ENCODE measurements at places on chromosomes 13 and 19.

- DNase-seq: no peak
These were observed 136.8 kb downstream of the DCLK1 start for GRCh38 chr13:35994131-35994966.

- no peak for DNase-seq
These were observed 10.8 kb upstream of the CEACAM1 start for GRCh38 chr19:42538841-42539709.

- no peak for DNase-seq
These were observed 15.7 kb upstream of the COG3 start for GRCh38 chr13:45448965-45449559.

DNA sequence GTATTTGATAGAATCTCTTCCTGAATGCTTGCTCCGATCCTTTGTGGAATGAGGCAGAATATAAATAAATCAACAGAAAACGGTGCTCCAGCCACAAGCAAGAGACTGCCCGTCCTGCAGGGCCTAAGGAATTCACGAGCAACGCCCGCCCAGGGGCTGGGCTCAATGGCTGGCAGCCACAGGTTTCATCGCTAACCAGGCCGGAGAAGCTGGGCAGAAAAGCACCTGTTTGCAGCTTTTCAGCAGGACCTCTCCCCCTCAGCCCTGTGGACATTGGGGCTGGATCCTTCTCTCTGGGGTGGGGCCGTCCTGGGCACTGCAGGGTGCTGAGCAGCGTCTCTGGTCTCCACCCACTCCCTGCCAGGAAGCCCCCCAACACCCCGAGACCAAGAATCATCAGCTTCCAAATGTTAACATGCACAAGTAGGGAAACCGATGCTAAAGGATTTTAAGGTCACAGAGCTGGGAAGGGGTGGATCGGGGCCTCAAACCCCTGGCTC is 102.5 kb downstream of the GADD45B start:
- no peak for DNase-seq

DNA sequence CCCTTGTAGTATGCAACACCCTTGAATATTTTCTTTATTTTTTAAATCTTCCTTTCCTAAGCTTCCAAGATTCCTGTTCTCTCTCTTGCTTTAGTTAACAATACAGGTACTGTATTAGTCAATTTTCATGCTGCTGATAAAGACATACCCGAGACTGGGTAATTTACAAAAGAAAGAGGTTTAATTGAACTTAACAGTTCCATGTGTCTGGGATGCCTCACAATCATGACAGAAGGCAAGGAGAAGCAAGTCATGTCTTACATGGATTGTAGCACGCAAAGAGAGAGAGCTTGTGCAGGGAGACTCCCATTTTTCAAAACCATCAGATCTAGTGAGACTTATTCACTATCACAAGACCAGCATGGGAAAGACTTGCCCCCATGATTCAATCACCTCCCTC is 1024.3 kb downstream of the PCDH9 start:
- DNase-seq: no peak

- no peak for DNase-seq
These were observed 26.7 kb downstream of the LATS2 start for GRCh38 chr13:21034603-21035191.

- no peak for DNase-seq
These were observed 57.4 kb downstream of the PEPD start for GRCh38 chr19:33464010-33464732.

DNA sequence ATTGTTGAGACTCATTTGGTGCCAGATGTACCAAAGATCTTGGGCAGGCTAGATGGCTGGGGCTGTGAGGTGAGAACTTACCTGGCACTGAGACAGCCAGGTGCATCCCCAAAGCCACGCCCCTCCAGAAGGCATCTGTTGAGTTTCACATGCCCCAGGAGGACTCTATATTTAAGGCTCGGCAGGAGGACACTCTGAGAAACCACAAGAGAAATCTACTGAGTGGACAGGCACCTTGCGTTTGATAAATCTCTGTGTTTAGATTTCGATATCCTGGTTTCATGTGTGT is 197.9 kb upstream of the ZNF536 start:
- DNase-seq: no peak

GRCh38 chr19:18776736-18777135 is 14.4 kb downstream of the COMP start:
- DNase-seq: no peak

DNA sequence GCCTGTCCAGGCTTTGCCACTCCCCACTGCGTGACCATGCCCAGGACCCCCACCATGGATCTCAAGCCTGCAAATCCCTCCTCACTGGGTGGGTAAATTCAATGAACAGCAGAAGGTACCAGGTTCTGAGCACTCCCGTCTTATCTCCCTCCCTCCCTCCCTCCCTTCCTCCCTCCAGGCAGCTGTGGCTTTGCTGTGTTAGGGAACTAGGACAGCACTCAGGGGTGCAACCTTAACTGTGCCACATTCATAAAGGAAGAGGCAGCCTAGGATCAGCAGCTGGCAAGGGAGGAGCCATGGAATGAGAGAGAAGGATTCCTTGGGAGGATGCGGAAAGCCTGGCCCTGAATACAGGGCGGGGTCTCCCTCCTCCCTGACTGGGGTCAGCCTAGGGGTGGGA is 5.6 kb downstream of the CEACAM4 start:
- no peak for DNase-seq

- DNase-seq: no peak
These were observed 9.3 kb upstream of the HIF3A start for GRCh38 chr19:46287585-46287984.

- no peak for DNase-seq
These were observed 3.9 kb upstream of the KLK15 start for GRCh38 chr19:50837300-50837699.

Measured in stimulated activated CD4-positive, alpha-beta T cell treated with anti-CD3 and anti-CD28 coated beads, Interleukin-1b, Interleukin-23, amount 100 ng/mL, for 24 hours (primary cell).